Activated naive CD4-positive, alpha-beta T cell treated with Interleukin-2 at 50 U/mL for 16 hours (primary cell): ENCODE measurements at places on chromosomes 3 and 15.

DNA sequence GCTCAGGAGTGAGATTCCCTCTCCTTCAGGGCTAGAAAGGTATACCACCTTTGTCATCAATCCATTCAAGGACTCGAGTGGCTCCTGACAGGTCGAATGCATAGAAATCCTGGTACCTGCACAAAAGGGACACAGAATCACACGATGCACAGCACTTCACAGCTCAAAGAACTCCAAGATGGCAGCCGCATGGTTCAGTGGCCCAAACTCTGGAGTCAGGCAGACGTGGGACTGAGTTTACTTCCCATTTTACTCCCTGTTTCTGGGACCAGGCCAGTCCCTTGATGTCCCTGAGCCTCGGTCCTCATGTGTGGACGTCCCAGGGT lies 536 bp downstream of the WDR73 start:
- no peak for DNase-seq

- no peak for DNase-seq
Measured at GRCh38 chr15:65084500-65085206, 8.1 kb downstream of the KBTBD13 start.

DNA sequence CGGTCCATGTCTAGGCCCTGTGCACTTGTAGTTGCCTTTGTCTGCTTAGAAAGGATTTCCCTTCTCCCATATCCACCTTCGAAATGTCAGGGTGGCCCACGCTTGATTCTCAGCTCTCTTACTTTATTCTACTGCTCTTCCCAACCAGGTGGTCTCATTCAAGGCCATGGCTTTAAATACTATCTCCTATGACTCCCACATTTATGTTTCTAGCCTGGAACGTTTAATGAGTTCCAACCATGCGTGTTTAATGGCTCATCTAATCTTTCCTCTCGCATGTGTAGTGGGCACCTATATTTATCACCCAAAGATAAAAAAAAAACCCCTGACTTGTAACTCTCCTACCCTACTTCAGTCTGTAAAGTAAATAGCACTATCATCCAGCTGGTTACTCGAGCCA lies 727.2 kb upstream of the CFAP20DC start:
- no peak for DNase-seq

DNA sequence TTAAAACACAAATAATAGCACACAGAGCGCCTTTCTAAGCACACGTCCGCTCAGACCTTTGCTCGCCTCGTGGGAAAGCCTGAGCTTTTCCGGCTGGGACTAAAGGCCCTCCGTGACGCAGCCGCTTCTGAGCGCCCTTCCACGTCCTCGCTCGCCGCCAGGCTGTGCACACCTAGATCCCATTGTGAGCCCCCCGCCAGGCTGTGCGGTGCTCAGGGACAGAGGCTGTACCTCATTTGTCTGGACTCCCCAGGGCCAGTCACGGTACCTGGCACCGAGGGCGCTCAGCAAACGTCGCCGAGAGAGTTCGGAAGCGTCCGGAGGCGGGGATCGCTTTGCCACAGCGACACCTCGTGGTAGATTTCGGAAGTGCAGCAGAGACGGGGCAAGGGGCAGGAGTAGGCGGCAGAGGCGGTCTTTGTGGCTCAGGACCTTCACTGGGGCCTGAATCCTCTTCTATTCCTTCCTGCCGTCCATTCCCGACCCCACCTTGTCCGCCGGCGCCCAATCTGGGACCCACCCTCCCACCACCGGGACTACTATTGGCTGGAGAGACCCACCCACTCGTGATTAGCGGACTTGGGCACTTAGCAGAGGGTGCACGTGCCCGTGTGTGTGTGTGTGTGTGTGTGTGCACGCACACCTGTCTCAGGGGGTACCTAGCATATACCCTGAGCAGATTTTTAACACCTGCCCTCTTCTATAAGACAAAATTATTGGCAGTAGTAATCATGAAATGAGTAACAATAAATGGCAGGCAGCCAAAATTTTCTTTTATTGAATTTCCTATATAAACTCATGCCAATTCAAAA lies 65.6 kb downstream of the RHCG start:
- DNase-seq, result peak; percentile 91
